Activated CD4-positive, alpha-beta T cell treated with anti-CD3 and anti-CD28 coated beads for 24 hours (primary cell): ENCODE measurements at places on chromosomes 3 and 15.

DNA sequence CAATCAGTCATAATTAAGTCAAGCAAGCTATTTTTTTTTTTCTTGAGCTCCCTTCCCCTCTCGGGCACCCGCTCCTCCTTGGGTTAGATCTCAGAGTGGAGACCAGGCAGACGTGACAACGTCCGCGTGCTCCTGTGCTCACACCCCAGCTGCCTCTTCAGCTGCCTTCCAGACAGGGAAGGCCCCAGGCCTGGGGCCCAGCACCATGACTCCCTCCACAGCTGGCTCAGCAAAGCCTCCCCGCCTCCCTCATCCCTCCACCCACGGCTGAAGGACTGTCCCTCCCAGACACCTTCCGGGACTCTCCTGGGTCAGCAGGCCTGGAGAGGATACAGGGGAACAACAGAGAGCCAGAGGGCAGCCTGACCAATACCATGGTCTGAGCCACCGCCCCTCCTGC lies 87.9 kb upstream of the LINGO1 start:
- no peak for DNase-seq

- DNase-seq, result no peak
These were observed 15.4 kb upstream of the RFC4 start for GRCh38 chr3:186821429-186822387.

DNA sequence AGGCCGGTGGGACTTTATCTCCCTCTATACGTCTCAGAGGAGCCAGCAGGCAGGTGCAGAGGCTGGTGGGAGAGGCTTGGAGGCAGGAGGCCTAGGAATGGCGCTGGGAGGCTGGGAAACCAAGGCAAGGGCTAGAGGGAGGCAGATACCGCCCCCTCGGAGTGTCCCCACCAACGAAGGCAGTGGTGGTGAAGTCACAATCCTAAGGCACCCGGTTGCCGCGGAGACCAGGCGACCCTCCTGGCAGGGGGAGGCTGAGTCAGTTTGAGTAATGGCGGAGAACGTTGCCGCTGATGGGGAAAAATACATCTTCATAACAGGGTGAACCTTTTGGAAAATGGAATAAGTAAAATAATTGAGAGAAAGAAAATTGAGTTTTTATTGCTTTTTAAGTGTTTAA lies 29.9 kb upstream of the CACNA2D2 start:
- DNase-seq, result no peak

DNA sequence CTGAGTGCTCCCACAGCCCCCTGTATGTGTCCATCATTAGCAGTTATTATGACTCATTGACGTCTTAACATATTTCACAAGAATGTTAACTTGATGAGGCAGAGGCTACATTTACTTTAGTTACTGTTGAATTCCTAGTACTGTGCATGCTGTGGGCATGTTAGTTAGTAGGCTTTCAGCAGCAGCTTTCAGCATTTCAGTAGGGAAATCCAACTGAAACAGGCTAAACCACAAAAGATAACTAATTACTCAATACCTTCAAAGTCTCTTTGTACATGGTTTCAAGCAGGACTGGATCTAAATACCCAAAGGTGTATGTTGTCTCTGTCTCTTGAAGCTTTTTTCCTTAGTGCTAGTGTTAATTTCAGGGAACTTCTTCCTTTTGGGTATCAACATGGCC lies 229.9 kb upstream of the SUCLG2 start:
- DNase-seq, result no peak

DNA sequence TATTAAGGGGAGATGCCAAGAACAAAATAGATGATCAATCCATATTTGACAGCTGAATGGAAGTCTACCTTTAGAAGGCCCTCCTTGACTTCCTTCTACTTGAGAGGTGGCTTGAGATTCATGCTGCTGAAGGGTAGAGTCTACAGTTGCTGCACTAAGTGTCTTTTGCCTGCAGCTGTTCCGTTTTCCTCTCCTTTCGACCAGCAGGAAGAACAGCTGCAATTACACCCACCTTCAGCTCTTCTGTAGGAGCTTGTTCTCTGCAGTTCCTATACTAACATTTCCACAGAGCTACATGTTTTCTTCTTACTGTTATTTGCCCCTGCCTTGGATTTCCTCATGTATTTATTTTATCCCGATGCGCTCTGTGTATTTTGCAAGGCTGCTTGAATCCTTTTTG lies 79.1 kb downstream of the ARRDC4 start:
- DNase-seq, result no peak

GRCh38 chr3:46878781-46879436 lies 1.4 kb downstream of the PTH1R start:
- no peak for DNase-seq

DNA sequence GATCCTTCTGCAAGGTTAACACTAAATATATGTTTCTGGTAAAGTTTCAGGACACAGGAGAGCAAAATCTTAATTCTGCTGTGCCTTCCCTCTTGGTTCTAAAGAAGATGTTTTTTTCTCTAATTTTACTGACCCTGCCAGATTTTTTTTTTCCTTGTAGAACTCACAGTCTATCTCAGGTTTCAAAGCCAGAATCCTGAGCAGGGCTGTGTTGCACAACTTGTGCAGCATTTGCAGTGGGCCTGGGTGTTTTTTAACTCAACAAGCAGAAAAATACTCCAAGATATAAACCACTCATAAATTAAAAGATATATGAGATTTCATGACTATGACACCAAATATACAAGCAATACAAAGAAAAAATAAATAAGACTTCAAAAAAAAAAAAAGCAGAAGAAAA lies 40.2 kb upstream of the ARF4 start:
- no peak for DNase-seq

DNA sequence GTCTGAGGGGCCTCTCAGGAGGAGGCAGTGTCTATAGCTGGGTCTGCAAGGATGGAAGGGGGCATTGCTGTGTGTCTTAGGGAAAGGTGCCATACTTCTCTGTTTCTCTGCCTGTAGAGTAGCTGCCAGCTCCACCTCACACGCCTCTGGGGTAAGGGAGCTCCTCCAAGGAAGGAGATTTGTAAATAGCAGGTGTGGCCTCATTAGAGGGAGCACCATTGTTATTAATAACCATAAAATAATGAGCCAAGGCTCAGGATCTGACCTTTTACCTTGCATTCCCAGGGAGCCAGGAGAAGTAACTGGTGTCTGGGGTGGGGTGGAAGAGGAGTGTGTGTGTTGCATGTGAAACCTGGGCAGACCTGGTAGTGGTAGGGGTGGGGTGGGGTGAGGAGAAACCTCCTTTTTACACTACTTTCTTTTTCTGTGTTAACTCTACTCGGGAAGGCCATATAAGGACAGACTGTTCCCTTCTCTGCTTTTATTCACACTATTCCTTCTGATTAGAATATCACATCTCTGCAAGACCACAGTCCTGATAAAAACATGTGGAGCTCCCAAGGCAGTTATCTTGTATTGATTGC lies 2.2 kb upstream of the C15orf39 start:
- no peak for DNase-seq

GRCh38 chr3:100123112-100123511 lies 8.8 kb upstream of the FILIP1L start:
- DNase-seq, result no peak

DNA sequence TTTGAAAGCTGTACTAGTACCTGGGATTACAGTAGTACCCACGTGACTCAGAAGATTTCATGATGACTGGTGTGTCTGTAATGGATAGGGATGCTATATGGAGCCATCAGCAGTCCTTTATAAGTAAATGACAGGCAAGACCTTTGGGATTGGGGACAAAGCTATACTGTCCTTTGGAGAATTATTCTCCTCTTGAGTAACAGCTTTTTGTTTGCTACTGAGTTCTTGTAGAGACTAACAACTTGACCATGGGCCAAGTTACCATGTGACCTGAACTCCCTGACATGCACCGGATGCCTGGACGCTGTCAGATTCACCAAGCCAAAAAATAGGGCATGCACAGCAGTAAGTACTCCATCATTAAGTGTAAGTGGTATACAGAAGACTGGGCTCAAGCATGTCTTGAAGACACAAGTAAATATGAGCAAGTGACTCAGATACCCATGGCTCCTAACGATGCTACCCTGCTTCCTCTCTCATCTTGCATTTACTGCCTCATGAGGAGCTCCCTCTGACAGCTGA lies 12.9 kb downstream of the SEC11A start:
- no peak for DNase-seq

DNA sequence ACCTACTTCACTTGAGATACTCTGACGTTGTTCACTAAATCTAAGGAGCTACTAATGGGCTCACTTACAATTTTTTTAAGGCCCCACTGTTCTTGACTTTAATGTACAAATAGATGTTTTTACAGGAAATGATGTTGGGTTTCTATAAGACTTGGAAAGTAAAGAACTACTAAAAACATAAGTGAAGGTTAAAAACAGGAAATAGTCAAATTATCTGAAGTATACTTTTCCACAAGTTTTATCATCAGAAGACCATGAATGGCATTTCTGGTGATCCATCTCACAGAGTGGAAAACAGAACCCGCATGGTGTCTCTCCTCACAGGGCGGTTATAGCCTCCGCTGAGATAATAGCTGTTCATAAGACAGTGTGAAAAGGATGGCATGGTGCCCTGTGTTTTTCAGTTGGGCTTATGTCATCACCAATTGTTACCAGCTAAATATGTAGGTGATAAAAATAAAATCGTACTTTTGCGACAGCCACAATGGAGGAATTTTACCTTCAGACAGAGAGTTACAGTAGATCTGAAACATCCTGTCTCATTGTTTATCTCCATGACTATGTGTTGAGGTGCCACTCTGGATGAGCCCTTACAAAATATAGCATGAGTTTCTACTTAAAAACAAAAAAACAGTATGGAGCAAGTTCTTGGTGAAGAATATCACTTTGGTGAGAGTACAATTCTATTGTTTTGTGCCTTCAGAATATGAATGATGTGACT lies 462.4 kb downstream of the RAP2B start:
- DNase-seq, result no peak

DNA sequence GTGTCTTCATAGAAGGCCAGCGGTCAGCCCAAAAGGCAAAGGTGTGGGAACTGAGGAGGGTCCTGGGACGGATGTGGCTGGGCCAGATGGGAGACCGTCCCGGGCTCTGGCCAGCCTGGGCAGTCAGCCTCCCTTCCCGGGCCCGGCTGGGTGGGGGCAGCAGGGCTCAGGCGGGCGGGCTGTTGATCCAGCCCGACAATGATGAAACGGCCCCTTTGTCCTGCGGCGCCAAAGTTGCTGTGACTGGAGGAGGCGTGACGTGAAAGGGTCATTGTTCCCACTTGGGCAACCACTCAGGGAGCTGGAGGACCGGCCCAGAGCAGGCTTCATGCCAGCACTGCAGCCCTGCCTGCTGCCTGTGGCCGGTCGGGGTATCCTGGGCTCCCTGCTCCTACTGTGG lies 16.5 kb downstream of the DUSP7 start:
- DNase-seq, result no peak

DNA sequence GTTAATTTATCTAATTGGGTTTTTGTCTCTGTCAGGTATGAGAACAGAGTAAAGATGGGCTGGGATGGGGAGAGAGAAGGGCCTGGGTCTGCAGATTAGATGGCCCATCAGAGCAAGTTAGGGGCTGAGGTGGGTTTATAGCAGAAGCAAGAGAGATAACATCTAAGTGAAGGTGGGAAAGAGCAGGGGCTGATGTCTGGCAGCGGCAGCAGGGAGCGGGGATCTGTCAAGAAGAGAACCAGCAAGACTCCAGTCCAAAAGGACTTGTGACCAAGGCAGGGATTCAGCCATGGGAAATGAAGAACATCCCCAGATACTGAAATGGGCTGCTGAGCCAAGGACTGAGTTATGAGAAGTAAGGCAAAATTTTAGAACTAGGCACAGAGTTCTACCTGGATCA lies 320.6 kb upstream of the TBL1XR1 start:
- DNase-seq, result no peak
